Stimulated activated CD4-positive, alpha-beta T cell treated with anti-CD3 and anti-CD28 coated beads, Interleukin-2, amount 100 ng/mL, for 24 hours (primary cell): ENCODE measurements at places on chromosomes 3 and 15.

DNA sequence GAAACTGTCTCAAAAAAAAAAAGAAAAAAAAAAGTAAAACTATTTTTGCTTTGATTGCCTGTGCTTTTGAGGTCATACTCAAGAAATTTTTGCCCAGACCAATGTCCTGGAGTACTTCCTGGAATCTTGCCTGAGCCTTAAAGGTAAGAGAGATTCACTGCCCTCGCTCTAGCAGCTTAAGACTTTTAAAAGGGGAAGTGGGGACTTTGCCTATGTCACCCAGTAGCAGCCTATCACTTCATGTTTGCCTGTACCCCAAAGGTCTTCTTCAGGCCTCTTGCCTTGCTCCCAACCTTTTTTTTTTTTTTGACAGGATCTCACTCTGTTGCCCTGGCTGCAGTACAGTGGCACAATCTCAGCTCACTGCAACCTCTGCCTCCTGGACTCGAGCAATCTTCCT, 18.9 kb upstream of the GOLGB1 start:
- DNase-seq: no peak

DNA sequence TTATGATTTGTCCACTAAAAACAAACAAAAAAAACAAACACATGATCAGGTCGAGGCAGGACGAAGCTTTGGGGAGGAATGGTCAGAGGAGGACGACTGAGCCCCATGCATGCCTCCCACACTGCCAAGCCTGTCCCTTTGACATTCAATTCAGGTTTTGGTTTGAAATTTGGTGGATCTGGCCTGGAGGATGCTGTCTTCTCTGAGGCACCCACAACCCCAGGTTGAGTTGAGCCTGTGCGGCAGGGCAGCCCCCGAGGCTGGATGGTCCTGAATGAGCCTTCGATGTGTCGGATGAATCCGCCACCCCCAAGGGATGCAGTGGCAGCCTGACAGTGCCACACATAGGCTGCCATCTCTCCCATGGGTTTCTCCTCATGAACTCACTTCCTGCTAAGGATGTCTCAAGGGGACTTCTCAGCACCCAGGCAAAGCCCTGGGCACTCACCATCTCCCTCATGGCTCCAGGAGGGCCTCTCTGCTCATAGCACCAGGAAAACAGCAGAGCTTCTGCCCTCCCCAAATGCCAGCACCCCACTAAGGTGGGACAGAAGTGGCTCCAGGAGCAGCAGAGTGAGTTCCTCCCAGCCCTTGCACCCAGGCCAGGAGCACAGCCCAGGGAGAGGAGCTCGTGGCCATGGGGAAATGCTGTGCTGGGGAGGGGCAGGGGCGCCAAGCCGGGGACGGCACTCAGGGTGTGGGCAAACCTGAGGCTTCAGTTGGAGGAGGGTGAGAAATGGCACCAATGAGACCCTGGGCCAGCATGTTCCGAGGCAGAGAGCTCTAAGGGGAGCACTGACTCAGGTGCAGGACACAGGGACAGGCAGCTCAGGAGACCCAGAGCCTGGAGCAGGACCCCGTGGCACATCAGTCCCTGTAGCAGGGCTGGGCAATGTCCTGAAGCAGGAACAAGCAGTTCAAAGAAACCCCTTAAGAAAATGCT, 18.5 kb downstream of the PRR23E start:
- no peak for DNase-seq

DNA sequence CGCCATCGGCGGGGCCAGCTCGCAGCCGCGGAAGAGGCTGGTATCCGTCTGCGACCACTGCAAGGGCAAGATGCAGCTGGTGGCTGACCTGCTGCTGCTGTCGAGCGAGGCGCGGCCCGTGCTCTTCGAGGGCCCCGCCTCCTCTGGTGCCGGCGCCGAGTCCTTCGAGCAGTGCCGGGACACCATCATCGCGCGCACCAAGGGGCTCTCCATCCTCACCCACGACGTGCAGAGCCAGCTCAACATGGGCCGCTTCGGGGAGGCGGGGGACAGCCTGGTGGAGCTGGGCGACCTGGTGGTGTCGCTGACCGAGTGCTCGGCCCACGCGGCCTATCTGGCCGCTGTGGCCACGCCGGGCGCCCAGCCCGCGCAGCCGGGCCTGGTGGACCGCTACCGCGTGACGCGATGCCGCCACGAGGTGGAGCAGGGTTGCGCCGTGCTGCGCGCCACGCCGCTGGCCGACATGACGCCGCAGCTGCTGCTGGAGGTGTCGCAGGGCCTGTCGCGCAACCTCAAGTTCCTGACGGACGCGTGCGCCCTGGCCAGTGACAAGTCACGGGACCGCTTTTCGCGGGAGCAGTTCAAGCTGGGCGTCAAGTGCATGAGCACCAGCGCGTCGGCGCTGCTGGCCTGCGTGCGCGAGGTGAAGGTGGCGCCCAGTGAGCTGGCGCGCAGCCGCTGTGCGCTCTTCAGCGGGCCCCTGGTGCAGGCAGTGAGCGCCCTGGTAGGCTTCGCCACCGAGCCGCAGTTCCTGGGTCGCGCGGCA, 1.8 kb downstream of the TLNRD1 start:
- DNase-seq: no peak

DNA sequence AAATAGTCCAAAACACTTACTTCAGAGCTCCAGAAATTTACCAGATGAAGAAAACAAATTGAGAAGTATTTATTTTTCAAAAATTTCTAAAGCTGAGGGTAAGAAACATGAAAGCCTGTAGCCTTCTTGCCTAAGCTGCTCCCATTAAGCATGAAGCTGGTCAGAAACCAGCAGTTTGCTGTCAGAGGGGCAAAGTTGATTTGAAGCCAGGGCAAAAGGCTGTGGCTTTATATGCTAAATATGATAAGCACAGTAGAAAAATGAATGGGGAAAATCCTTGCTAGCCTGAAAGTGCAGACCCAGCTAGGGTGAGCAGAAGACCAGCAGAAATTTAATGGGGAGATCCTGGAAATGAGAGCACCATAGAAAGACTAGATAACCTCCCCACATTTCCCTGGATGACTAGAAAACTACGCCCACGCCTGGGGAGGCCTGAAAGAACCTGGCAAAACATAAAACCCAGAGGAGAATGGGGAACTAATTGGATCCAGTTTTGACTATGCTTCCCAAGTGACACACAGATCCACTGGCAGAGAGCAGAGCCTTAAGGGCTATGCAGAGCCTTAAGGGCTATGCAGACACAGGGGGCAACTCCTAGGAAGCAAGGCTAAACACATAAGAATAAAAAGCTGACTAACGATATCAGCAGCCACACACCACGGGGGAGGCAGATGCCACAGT, 43.0 kb upstream of the HEG1 start:
- DNase-seq: no peak

- DNase-seq: no peak
Measured at GRCh38 chr3:48142316-48142870, 45.8 kb downstream of the CDC25A start.

DNA sequence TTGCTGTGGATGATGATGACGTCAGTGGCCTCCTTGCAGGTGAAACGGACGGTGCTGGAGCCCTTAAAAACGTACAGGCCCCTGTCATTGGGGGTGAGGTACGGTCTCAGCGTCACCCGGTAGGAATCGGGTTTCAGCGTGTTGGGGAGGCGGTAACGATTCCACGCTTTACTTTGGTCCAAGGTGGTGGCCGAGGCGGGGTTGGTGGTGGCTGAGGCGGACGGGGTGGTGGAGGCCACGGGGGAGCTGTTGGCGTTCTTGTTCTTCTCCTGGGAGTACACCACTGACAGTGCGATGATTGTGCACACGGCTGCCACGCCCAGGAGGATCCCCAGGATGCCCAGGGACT, 8.5 kb downstream of the ANPEP start:
- no peak for DNase-seq

GRCh38 chr3:128684986-128685726, 34.5 kb upstream of the RPN1 start:
- no peak for DNase-seq

DNA sequence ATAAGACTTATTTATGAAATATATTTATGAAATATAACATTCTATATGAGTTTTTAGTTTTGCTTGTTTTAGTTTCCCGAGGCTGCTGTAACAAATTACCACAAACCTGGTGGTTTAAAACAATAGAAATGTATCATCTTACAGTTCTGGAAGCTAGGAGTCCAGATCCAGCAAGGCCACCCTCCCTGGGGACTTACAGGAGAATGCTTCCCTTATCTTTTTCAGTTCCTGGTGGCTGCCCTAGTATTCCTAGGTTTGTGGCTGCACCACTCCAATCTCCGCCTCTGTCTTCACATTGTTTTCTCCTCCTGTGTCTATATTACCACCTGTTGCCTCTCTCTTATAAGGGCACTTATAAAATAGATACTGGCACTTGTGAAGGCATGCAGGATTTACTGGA, 877.8 kb downstream of the TUSC7 start:
- no peak for DNase-seq

DNA sequence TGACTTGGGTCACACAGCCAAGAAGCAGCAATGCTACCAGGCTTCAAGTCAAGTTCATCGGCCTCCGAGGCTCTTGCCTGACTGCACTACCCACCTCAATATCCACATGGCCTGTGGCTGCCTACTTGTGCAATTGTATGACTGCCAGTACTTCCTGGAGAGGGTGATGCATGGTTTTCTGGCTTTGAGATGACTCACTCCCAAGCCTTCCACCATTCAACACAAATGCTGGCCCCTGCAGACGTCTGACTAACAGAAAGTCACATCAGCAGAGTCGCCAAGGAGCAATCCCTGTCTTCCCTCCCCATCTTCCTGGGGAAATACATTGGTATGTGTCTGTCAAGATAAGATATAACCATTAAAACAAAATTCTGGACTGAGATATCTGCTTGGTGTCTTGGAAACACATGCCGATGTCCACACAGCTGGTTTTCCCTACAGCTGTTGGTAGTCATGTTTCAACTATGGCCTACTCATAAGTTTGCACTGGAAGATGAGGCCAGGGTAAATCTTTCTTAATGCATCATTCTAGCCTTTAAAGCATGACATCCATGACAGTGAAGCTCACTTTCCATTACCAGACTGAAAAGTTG, 79.6 kb upstream of the SPATA12 start:
- peak; percentile 60 for DNase-seq

- DNase-seq: no peak
Measured at GRCh38 chr3:133256787-133257483, 142.9 kb upstream of the BFSP2 start.

DNA sequence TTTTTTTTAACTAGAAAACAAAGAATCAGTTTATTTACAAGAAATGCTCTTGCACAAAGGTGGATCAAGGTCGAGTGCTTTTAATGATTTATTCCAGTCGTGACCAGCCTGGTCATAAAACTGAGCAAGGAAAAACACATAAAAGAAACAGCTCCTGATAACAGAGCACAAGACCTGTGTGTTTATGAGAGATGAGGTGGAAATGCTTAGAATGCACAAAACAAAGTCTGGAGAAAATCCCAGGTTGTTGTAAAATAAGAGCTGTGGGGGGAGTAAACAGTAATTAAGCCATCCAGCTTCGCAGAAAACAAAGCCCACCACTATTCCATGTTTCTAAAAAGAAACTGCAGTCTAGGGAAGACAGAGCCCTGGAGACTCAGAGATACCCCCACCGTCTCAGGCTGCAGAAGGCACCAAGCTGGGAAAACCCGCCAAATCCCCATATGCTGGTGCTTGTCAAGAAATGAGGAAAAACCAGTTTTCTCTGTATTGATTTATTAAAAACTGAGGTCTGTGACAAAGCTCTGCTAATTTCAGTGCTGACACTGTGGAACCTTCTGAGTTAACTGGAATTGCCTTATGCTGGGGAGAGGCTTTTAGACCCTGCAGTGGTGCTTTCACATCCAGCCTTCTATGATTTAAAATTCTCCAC, 139.3 kb downstream of the ADAMTS17 start:
- no peak for DNase-seq
